NCI-H1694 treated with DMSO at 0.1 percent for 48 hours (cell line): ENCODE measurements at places on chromosomes 16 and 17.
A peak's percentile ranks its signal among the peaks of the same experiment; 100 is the strongest.

DNA sequence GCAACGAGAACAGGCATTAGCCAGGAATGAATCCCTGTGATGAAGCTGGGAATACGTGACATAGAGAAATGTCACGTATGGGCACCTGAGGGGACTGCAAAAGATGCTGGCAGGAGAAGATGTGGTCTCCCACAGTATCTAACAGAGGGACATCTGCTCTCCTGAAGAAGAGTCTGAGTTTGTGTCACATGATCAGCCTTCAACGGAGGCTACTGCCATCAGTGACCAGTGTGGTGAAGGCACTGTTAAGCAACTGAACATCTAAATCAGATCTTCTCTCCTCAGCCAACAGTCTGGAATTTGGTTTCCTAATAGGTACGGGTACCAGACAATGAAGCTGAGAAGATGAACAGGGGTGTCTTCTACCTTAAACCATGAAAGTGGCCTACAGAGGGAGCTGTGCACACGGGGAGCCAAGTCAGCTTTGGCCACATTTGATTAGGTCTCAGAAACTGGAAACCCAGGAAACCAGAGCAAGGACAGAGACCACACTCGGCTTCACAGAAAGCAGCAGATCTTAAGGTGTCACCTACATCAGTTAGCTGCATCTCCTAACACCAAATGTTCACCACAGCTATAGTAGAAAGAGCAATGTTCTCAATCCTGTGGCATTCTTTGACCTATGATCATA lies 41.8 kb downstream of the BRD7 start:
- no peak for DNase-seq

GRCh38 chr16:67039260-67040020 lies 10.5 kb downstream of the CBFB start:
- no peak for DNase-seq

GRCh38 chr17:15232517-15232915 lies 32.6 kb downstream of the PMP22 start:
- no peak for DNase-seq

GRCh38 chr16:5557966-5558365 lies 460.4 kb upstream of the EEF2KMT start:
- no peak for DNase-seq

DNA sequence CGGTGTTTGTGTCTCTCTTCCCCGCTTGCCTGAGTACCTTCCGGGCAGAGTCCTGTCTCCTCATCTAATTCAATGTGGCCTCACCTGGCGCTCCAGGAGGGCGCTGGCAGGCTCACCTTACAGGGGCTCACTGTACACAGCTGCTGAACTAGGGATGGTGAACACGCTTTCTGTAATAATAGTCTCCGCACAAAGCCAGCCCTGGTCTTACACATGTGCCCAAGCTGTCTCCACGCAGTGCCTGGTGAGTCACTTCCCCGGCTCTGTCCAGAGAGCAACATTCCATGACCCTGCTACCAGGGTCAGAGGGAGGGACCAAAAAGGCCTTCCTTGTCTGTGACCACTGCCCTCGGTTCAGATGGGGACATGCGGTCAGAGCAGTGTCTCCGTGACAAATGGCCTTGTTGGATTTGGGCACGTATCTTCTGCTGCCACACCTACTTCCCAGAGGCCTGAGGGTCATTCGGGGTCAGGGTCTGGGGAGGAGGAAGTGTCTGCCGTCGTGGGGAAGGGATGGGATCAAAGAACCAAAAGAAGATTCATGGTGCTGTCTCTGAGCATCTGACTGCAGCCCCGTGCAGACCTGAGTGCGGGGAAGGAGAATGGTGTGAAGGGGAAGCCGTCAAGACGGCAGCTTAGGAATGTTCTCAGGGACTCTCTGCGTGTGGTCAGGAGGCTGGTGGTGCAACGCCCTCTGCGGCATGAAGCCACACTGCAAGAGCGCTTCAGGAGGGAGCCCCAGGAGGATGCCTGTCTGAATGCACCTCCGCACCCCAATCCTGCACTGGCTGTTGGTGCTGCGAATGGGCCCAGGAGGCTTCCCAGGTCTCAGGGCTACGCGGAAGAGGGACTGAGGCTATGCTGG lies 68.8 kb downstream of the IL21R start:
- DNase-seq: no peak

- no peak for DNase-seq
Observed at GRCh38 chr17:4751932-4752331, 12.2 kb upstream of the CXCL16 start.

GRCh38 chr16:87535457-87535854 lies 42.6 kb upstream of the ZCCHC14 start:
- no peak for DNase-seq

GRCh38 chr16:87445486-87445885 lies 47.3 kb downstream of the ZCCHC14 start:
- no peak for DNase-seq

DNA sequence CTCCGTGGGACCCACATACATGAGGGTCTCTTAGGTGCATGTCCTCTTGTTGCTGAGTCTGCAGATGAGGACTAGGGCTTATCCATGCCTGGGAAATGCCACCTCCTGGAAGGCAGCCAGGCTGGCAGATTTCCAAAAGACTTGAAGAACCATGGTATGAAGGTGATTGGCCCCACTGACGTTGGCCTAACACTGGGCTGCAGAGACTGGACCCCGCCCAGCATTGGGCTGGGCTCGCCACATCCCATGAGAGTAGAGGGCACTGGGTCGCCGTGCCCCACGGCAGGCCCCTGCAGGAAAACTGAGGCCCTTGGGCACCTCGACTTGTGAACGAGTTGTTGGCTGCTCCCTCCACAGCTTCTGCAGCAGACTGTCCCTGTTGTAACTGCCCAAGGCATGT lies 38.2 kb upstream of the IL21R start:
- DNase-seq: no peak

GRCh38 chr17:50833510-50834428 lies 1.6 kb upstream of the WFIKKN2 start:
- peak; percentile 31 for DNase-seq
